Activated CD4-positive, alpha-beta memory T cell treated with anti-CD3 and anti-CD28 coated beads, Interleukin-2, amount 10 ng/mL, durations not matched to agents 7 days and 5 days (primary cell): ENCODE measurements at places on chromosomes 16 and 17. TPM values are rescaled to one million over a fixed set of nuclear protein-coding genes. Genes with fewer than 3 reads are reported as not detected.

TEX19 gene
- not detected for total RNA-seq

LRRC37A3 gene
- 19.0 TPM for total RNA-seq

TP53TG3 gene
- not detected for total RNA-seq

ITGAD gene
- total RNA-seq = not detected

CXCL16 gene
- 2.2 TPM for total RNA-seq

TMC7 gene
- total RNA-seq = not detected

ASB16 gene
- 0.38 TPM for total RNA-seq

PERCC1 gene
- total RNA-seq = not detected

RCVRN gene
- total RNA-seq = not detected

SHCBP1 gene
- 52.5 TPM for total RNA-seq

FDXR gene
- total RNA-seq = 24.0 TPM

P2RX1 gene
- 0.45 TPM for total RNA-seq

GSDMA gene
- total RNA-seq = 0.33 TPM

GRAPL gene
- total RNA-seq = 10.1 TPM

CIBAR2 gene
- total RNA-seq = not detected

ZNF205 gene
- not detected for total RNA-seq

CCL16 gene
- not detected for total RNA-seq

KRT16 gene
- total RNA-seq = not detected

TMEM204 gene
- 42.9 TPM for total RNA-seq

CIITA gene
- 48.5 TPM for total RNA-seq

RNF43 gene
- total RNA-seq = not detected

PTGES3L gene
- 0.40 TPM for total RNA-seq

PRSS8 gene
- not detected for total RNA-seq

EVI2A gene
- total RNA-seq = 110 TPM

LDHD gene
- total RNA-seq = 0.28 TPM

GRAP gene
- total RNA-seq = 15.4 TPM

MFSD6L gene
- total RNA-seq = not detected

GPR139 gene
- total RNA-seq = not detected
